ENCODE measurements at places on chromosomes 5 and 9.

- no peak for DNase-seq
Observed at GRCh38 chr5:143085319-143085917, 315.2 kb downstream of the ARHGAP26 start.

DNA sequence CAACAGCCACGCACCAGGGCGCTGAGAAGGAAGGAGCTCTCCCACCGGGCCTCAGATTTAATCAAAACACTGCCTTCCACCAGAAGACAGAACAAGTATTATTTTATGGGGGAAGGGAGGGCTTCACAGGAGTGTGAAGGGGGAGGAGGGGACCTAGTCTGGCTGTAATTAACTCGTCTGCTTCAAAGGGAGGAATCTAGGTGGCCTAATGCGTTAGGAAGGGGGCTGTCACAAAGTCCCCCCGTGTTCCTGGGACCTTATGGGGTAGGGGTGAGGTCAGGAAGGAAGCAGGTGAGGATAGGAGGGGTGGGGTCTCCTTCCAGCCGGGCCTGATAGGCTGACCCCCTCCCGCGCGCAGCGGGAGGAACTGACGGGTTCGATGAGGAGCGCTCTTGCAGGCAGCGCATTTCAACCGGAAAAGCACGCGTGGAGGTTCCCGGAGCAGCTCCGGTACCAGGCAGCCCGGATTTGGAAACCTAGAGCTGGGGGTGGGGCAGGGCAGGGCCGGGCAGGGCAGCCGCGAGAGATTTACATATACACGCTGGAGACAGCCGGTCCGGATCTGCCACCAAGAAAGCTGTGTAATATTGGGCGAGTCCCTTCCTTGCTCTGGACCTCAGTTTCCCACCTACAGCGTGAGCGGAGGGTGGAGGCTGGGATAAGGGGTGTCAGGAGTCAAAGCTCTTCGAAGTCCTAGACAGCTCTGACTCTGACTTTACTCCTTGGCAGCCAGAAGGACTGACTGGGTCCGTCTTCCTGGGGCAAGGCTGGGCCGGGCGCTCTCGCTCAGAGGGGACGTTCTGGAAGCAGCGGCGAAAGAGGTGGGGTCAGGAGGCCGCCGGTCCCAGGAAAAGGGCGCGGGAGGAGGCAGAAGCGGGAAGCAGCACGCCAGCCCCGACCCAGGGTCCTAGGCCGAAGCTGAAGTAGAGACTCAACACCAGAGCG, 1.8 kb downstream of the SHB start:
- no peak for DNase-seq

- DNase-seq = no peak
Observed at GRCh38 chr9:98961513-98962180, 17.9 kb downstream of the COL15A1 start.

GRCh38 chr5:175629793-175630192, 28.1 kb upstream of the HRH2 start:
- no peak for DNase-seq

- DNase-seq = no peak
Observed at GRCh38 chr5:139088024-139088423, 110.1 kb downstream of the SIL1 start.

DNA sequence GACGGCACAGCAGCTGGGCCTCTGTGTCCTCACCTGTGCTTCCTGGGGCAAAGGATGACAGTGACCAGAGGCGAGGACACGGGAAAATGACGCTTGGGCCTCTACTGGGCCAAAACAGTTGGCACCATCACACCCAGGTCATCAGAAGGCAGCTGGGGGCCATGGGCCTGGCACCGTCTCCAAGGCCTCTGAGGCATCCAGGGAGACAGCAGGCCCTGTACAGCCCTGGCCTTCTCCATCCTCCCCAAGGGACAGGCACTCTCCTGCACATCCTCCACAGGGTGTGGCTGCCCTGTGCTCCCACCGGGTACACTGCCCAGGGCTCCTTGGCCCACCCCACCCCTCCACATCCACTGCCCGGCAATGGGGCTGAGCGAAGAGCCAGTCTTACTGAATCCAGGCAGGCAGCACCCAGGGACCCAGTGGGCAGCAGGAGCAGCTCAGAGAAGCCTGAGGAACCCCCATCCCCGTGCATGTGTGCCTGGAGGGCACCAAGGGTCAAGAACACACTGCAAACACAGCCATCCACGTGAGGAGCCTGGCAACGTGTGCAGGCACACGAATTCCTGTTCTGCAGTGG, 4.0 kb downstream of the LPCAT1 start:
- DNase-seq = no peak

DNA sequence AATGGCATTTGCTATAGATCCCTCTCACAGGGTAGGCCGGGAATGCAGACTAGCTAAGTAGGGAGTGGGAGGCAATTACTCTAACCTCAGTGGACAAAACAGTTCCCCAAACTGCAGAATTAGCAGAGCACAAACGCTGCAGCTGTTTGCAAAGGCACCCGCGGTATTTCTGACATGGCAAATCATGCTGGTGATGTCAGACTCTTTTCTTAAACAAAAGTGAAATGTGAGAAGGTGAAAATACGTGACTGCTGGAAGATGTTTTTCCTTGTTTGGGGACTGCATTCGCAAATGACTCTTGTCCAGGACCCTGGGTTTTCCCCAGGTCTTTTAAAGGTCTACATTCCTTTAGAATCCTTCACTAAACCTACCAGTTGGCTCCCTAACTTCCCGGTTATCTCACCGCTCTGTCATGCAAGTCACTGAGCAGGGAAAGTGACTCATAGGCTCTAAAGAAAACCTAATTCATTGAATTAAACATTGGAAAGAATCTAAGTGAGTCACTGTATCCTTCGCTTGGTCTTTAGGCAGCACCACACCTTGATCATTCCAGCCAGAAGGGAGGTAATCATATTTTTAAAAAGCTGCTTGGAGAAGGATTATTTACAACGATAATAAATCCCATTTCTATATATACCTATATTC, 91.5 kb upstream of the DNAH5 start:
- DNase-seq = no peak

GRCh38 chr5:117738571-117738970, 1163.9 kb upstream of the SEMA6A start:
- DNase-seq = no peak

- DNase-seq = no peak
Observed at GRCh38 chr5:149839761-149840160, 104.8 kb downstream of the PDE6A start.

DNA sequence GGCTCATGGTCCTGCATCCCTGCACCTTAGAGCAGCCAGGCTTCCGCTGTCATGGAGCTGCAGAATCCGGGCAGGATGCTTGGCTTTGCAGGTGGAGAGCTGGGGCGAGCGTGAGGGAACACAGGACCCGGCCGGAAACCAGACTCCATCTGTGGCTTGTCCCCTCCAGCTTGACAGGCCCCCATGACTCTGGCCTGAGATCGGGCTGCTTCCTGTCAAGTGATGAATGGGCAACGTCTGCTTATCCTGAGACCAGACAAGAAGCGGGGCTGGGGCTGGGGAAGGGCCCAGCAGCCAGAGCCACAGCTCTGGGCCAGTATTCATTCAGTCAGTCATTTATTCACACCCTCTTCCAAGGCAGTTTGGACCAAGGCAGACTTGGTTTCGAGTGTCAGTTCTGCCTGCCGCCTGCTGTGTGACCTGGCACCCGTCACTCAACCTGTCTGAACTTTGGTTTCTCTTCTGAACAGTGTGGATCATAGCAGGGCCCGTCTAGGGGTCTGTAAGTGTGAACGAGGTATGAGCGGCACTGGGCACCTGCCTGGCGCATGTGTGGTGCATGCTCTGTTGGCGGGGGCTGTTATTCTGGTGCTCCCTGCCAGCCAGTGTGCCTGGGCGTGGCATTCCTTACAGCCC, 37.5 kb downstream of the NEK6 start:
- no peak for DNase-seq

- no peak for DNase-seq
Observed at GRCh38 chr5:30650311-30650710, 543.2 kb upstream of the CDH6 start.

DNA sequence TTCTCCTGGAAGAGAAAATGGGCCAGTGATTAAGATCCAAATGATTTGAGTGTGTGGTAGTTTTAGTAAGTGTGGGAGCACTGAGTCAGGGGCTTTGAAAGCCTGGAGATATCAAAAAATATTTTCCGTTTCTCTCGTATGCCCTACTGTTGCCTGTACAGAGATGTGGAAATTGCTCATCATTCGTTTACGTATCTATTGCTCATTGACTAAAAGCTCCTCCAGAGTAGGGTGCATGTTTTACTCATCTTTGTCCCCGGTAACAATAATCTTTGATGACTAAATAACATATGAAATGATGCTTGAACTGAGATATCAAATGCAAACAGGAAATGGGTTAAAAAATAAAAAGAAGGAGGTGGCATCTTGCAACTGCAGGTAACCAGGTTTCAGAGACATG, 114.2 kb upstream of the FST start:
- DNase-seq = no peak

DNA sequence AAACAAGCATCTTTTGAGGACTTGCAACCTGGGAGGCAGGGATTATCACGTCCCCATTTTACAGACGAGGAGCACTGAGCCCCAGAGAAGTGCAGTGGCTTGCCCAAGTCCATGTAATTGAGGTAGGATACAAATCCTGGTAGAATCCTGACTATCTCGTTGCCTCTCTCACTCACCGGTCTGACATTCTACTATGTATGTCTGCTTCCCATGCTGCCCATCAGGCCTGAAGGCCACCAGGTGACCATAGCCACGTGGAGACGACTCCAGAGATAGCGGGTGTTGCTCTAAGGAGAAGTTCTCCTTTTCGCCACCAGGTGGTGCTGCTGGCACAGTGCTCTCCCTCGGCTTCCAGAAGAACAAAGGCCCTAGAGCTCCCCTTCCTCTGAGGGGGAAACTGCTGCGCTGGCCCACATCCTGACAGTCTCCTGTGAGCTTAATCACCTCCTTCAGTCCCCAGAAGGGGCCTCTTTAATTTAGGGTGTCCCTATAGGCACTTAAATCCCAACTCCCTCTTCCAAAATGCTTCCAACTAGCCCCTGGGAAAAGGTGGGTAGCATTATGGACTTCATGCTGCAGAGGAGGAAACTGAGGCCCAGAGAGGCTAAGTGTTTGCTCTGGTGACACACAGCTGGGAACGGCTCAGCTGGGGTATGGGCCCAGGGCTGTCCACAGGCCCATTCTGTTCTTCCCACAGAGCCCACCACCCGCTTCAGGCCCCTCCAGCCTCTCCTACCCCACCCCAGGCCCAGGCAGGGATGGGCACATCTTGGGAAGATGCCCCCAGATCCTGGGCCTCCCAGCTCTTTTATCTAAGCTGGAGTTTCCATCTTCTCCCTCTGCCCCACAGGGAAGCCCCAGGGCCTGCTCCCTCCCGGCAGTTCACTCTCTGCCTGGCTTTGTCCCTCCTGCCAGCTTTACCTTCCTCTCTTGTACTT, 6.4 kb downstream of the SLC34A1 start:
- DNase-seq = peak; percentile 68

GRCh38 chr5:73426034-73426433, 22.5 kb downstream of the FOXD1 start:
- no peak for DNase-seq

- no peak for DNase-seq
Observed at GRCh38 chr9:111298731-111299598, 31.1 kb downstream of the OR2K2 start.

DNA sequence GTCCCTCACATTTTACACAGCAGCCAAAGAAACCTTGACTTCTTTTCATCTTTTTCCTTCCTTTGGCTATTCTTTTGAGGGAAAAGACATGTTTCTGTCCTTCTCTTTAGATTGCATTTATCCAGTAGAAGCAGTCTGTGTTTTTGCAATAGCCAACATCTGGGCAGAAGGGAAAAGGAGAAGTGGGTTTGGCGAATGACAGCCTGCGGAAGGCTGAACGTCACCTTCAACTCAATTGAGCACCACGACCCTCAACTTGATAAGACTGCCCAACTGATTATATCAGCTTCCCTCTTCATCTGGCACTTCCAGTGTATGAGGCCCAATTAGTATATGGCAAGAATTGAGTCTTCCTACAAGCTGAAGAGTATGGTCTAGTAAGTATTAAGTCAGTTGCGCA, 1997.6 kb upstream of the WWC1 start:
- no peak for DNase-seq

GRCh38 chr9:137694236-137694959, 75.6 kb downstream of the EHMT1 start:
- DNase-seq = no peak

- DNase-seq = no peak
Observed at GRCh38 chr9:98331536-98332259, 76.2 kb upstream of the TBC1D2 start.

GRCh38 chr9:102069969-102070368, 331.5 kb upstream of the GRIN3A start:
- DNase-seq = no peak

GRCh38 chr5:175683231-175683630, 25.4 kb downstream of the HRH2 start:
- no peak for DNase-seq

DNA sequence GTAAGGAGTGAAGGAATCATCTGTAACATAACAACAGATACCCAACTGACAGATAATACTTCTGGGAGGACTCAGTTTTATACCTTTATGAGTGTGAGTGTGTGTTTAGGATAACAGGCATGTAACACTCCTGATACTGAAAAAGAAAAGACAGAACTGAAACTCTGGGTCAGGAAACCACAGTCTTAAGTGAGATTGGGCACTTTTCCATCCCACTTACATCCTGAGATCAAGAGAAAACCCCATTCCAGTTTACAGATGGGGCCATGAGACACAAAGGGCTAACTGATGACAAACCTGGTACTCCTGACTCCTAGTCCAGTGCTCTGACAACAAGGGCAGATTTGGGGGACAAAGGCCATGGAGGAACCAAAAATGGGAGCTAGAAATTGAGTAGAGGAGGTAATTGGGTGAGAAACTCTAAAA, 18.0 kb downstream of the IL5 start:
- DNase-seq = no peak

GRCh38 chr9:125889112-125889475, 141.9 kb downstream of the PBX3 start:
- DNase-seq = no peak

DNA sequence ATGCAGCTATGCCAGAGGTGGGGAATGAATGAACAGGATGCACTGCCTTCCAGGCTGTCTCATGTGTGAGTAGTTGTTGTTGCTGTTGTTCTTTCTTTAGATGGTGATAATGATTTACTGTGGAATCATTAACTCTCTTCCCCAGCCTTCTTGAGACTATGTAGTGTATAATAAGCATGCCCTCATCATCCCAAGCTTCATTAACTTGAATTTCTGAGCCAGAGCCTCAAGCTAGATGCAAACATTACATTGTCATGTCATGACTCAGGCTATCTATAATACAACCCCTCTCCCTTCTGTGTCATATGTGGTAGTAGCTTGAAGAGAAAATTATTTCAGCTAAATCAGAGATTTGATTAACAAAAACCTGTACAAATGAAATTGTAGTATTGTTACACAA, 10.0 kb upstream of the ADAMTSL1 start:
- DNase-seq = no peak

GRCh38 chr9:4674783-4675182, 4.6 kb upstream of the CDC37L1 start:
- DNase-seq = no peak
